ENCODE measurements at places on chromosomes 11 and 22. TPM values are rescaled to one million over a fixed set of nuclear protein-coding genes. Genes with fewer than 3 reads are reported as not detected.

DNA sequence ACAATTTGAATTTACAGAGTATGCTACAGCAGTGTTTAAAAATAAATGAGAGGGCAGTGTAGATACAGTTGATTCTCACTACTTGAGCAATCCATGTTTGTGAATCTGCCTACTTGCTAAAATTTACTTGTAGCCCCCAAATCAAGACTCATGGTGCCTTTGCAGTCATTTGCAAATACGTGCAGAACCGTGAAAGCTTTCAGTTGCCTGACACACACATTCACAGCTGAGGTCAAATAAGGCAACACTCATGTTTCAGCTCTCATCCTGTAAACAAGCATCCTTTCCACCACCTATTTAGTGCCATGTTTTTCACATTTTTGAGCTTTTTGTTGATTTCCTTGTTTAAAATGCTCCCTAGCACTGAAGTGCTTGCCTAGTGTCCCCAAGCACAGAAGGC, 32.5 kb upstream of the RASL10A start:
- no peak for DNase-seq
- H3K27ac ChIP-seq: no peak overlapping the region
- H3K4me3 ChIP-seq: no peak overlapping the region
- no peaks in the 10 kb centered on the region for H3K27me3 ChIP-seq

GRCh38 chr22:47610764-47611163, 848.3 kb downstream of the TBC1D22A start:
- H3K4me3 ChIP-seq: no peak overlapping the region
- no peaks in the 10 kb centered on the region for H3K27me3 ChIP-seq
- H3K4me1 ChIP-seq: no peaks in the 10 kb centered on the region
- DNase-seq: no peak
- H3K27ac ChIP-seq: no peak overlapping the region
- H3K36me3 ChIP-seq: no peaks in the 10 kb centered on the region

GRCh38 chr11:2315395-2316168, 13.8 kb downstream of the TSPAN32 start:
- no peak overlapping the region for H3K4me3 ChIP-seq
- no peak overlapping the region for H3K27ac ChIP-seq
- no peak for DNase-seq
- no peaks in the 10 kb centered on the region for H3K4me1 ChIP-seq
- H3K27me3 ChIP-seq: no peaks in the 10 kb centered on the region

DNA sequence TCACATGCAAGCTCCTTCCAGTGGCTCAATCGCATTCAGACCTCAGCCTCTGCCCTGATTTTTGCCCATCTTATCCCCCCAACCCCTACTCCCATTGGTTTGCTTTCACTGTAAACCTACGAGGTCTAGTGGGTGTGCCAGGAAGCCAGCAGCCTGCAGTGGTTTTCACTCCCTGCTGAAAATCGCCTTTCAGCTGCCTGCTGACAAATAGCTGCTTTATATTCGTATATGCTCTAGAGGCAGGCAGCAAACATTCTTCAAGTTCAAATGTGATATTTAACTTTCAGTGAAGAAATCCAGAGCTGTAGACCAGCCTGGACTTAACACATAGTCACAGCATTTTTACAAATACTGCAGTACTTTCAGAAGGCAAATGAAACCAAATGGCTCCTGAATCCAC, 92.8 kb upstream of the APOA1 start:
- no peaks in the 10 kb centered on the region for H3K27me3 ChIP-seq
- DNase-seq: no peak
- H3K4me3 ChIP-seq: peak overlapping the region; percentile 41
- peak overlapping the region; percentile 81 for H3K27ac ChIP-seq
- H3K36me3 ChIP-seq: no peaks in the 10 kb centered on the region
- peaks cover 72% of the 10 kb centered on the region for H3K4me1 ChIP-seq

DNA sequence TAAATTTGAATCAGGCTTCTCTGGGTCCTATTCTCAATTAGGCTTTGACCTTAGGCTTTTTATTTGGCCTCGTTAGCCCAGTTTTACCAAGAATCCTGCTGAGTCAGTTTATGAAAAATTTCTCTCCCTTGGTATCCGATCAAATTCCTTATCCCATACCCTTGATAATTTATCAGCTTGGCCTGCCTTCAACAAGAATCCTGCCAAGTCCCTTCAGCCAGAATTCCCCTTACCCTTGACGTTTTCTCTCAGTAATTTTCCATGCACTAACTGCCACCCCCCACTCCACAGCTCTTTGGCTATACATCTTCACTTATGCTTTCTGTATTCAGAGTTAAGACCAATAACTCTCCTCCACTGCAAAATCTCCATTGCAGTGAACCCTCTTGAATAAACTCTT, 811.0 kb upstream of the CCDC90B start:
- no peaks in the 10 kb centered on the region for H3K36me3 ChIP-seq
- H3K27ac ChIP-seq: no peak overlapping the region
- H3K4me3 ChIP-seq: no peak overlapping the region
- H3K4me1 ChIP-seq: no peaks in the 10 kb centered on the region

Gene RFPL3
- not detected for total RNA-seq

Gene TMEM126B
- 42.1 TPM for total RNA-seq

Gene IL18BP
- 30.2 TPM for total RNA-seq

DNA sequence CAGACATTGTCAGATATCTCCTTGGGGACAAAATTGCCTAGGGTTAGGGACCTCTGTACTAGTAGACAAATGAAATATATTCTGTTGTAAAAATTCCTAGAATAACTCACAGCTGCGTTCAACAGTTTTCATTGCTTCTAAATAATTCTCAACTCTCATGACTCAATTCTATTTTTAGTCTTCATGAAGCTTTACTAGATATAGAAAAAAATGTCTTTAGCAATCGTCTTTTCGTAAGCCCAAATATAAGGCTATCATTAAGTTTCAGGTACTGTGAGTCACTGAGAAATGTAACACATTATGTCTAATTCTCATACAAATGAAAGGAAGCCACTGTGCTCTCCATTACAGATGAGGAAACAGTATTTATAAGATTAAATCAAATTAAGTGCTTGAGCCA, 6.4 kb downstream of the MMP12 start:
- H3K27me3 ChIP-seq: no peaks in the 10 kb centered on the region
- no peaks in the 10 kb centered on the region for H3K4me1 ChIP-seq
- no peak overlapping the region for H3K27ac ChIP-seq
- H3K36me3 ChIP-seq: no peaks in the 10 kb centered on the region
- no peak for DNase-seq
- no peak overlapping the region for H3K4me3 ChIP-seq

GRCh38 chr11:64759131-64759721, 548 bp downstream of the PYGM start:
- H3K4me3 ChIP-seq: no peak overlapping the region
- DNase-seq: no peak
- peaks cover 43% of the 10 kb centered on the region for H3K4me1 ChIP-seq
- peaks cover 19% of the 10 kb centered on the region for H3K36me3 ChIP-seq
- peak overlapping the region; percentile 11 for H3K27ac ChIP-seq
- no peaks in the 10 kb centered on the region for H3K27me3 ChIP-seq

DNA sequence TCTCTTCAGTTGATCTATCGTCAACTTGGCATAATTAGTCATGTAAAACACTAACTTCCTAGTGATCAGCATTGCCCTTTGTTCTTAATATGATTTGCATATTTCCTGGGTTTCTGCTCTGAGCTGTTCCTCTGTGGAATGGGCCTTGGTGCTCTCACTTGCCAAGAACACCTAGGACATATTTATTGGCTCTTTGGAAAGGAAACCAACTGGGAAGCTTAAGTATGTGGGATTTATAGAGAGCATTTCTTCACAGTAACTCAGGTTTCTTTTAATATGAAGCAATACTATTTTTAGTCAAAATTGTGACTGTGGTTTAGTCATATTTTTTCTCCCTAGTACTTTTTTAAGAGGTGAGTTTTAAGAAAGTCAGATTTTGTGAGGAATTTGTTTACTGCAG, 28.8 kb downstream of the FAT3 start:
- no peaks in the 10 kb centered on the region for H3K27me3 ChIP-seq
- H3K27ac ChIP-seq: no peak overlapping the region
- H3K36me3 ChIP-seq: no peaks in the 10 kb centered on the region
- H3K4me3 ChIP-seq: no peak overlapping the region
- DNase-seq: no peak

GRCh38 chr11:47378010-47378835, at the start of gene SPI1:
TSS of gene SPI1 (minus strand) at chr11:47378547. CDS start at chr11:47378353, 194 bp downstream.
- no peaks in the 10 kb centered on the region for H3K36me3 ChIP-seq
- H3K4me1 ChIP-seq: peaks cover 3% of the 10 kb centered on the region

Gene SPECC1L
- 67.1 TPM for total RNA-seq

- no peak overlapping the region for H3K27ac ChIP-seq
- H3K4me3 ChIP-seq: no peak overlapping the region
Observed at GRCh38 chr22:37088750-37089408, 20.6 kb downstream of the TMPRSS6 start.

- no peaks in the 10 kb centered on the region for H3K36me3 ChIP-seq
- H3K27ac ChIP-seq: no peak overlapping the region
- DNase-seq: no peak
Observed at GRCh38 chr11:67055812-67056211, 835 bp upstream of the RHOD start.

DNA sequence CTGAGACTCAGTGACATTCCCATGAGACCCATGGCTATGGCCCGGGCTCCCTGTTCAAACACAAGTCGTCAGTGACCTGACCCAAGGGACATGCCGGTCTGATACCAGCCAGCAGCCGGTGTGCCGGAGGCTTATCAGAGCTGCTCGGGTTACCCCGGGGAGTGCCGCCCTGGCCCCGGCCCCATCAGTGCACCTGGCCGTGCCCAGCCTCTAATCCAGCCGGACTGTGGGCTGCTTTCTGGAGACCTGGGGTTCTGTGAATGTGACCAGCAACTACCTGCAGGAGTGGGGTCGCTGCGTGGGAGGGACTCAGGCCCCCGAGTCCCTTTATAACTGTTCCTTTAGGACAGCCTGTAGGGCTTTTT, 52.7 kb downstream of the LINC01488 start:
- H3K36me3 ChIP-seq: no peaks in the 10 kb centered on the region
- H3K4me3 ChIP-seq: no peak overlapping the region
- no peaks in the 10 kb centered on the region for H3K27me3 ChIP-seq

Gene GRK3
- 44.8 TPM for total RNA-seq

- H3K27me3 ChIP-seq: no peaks in the 10 kb centered on the region
- no peak overlapping the region for H3K4me3 ChIP-seq
- peaks cover 4% of the 10 kb centered on the region for H3K4me1 ChIP-seq
- no peak for DNase-seq
- H3K36me3 ChIP-seq: no peaks in the 10 kb centered on the region
- no peak overlapping the region for H3K27ac ChIP-seq
Observed at GRCh38 chr11:66367561-66368312, 3.8 kb downstream of the SLC29A2 start.

Gene MS4A4A
- total RNA-seq: not detected

DNA sequence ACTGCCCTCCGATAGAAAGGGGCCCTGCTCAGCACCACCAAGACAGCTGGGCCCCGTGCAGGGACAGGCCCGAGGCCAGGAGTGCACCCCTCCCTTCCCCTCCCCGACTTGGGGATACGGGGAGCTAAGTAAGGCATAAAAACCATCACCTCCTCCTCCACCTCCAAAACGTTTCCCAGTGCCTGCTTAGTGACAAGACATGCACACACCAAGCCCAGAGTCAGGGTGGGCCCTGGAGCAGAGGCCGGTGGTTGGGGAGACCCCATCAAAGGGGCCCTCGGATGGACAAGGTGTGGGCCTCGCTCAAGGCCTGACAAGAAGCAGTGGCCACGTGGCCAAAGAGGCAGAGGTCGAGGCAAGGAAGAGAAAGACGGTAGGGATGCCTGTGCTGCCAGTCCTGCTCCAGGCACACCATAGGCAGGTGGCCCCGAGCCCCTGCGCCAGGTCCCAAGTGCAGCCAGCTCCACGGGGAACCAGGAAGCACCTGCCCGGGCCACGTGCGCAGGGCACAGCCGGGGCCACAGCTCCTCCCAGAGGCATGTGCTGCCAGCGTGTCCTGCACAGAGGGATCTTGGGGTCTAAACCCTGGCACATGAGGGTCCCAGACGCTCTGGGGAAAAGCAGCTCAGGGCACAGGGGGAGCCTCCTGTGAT, 53.0 kb downstream of the BRD1 start:
- H3K36me3 ChIP-seq: peaks cover 18% of the 10 kb centered on the region
- DNase-seq: no peak
- H3K4me3 ChIP-seq: no peak overlapping the region

DNA sequence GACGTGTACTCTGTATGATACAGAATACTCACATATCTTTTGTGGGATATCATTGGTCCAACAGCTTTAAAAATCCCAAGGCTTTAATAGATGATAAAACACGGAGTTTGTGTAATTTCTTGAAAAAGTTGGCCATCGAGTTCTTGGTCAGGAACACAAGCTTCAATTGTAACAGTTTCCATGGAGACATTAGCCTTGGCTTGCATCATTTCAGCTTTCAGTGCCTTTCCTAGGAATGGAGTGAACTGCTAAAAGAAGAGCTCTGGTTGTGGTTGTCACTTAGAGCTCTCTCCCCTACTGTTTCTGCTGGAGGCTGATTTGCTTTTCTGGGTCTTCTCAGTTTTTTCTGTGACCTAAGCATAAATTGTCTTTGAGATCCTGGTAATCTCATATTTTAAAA, 14.2 kb downstream of the BMAL1 start:
- peaks cover 44% of the 10 kb centered on the region for H3K4me1 ChIP-seq
- no peaks in the 10 kb centered on the region for H3K36me3 ChIP-seq
- H3K27ac ChIP-seq: no peak overlapping the region

GRCh38 chr11:76225122-76225611, 18.9 kb upstream of the WNT11 start:
- H3K4me3 ChIP-seq: no peak overlapping the region
- no peak overlapping the region for H3K27ac ChIP-seq
- no peaks in the 10 kb centered on the region for H3K36me3 ChIP-seq

Gene CBY1
- total RNA-seq: 18.0 TPM

DNA sequence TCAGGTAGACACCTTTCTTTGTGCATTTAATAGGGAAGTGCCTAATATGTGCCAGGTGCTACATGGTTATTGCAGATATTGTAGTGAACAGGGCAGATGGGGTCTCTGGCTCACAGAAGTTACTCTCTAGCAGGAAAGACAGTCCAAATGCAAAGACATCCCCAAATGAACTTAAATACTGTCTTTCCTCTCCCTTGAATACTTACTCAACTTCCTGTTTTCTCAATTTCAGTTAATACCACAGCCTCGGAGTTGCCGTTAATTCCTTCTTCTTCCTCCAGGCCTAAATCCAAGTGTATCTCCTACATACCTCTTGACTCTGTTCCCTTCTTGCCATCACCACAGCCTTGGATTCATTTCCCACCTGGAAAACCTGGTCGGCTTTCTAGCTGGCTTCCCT, 134.3 kb upstream of the SESN3 start:
- no peak overlapping the region for H3K4me3 ChIP-seq
- no peaks in the 10 kb centered on the region for H3K36me3 ChIP-seq
- no peaks in the 10 kb centered on the region for H3K4me1 ChIP-seq
- H3K27me3 ChIP-seq: no peaks in the 10 kb centered on the region
- no peak for DNase-seq
- H3K27ac ChIP-seq: no peak overlapping the region

Gene CELSR1
- 4.6 TPM for total RNA-seq

- DNase-seq: no peak
- no peak overlapping the region for H3K4me3 ChIP-seq
- H3K36me3 ChIP-seq: no peaks in the 10 kb centered on the region
- no peaks in the 10 kb centered on the region for H3K4me1 ChIP-seq
- no peaks in the 10 kb centered on the region for H3K27me3 ChIP-seq
Observed at GRCh38 chr22:26835023-26835422, 177.6 kb downstream of the MIAT start.

- H3K36me3 ChIP-seq: no peaks in the 10 kb centered on the region
- peak overlapping the region; percentile 41 for H3K4me3 ChIP-seq
- no peak overlapping the region for H3K27ac ChIP-seq
- no peaks in the 10 kb centered on the region for H3K27me3 ChIP-seq
- peak; percentile 26 for DNase-seq
Observed at GRCh38 chr11:126416542-126417090, 61.1 kb downstream of the ST3GAL4 start.

GRCh38 chr11:113090716-113091480, 129.7 kb downstream of the NCAM1 start:
- DNase-seq: no peak
- no peak overlapping the region for H3K4me3 ChIP-seq
- no peak overlapping the region for H3K27ac ChIP-seq

Gene VSTM5
- total RNA-seq: not detected
